ENCODE measurements at places on chromosomes 13 and 19. TPM values are rescaled to one million over a fixed set of nuclear protein-coding genes. Genes with fewer than 3 reads are reported as not detected.

- no peak overlapping the region for H3K27ac ChIP-seq
- no peak overlapping the region for H3K4me3 ChIP-seq
- H3K4me1 ChIP-seq = no peaks in the 10 kb centered on the region
- H3K36me3 ChIP-seq = no peaks in the 10 kb centered on the region
- DNase-seq = no peak
Measured at GRCh38 chr19:29479941-29480340, 45.9 kb upstream of the VSTM2B start.

GRCh38 chr13:85799097-85799582, at the start of gene SLITRK6:
SLITRK6 (minus strand) TSS chr13:85799419; CDS start chr13:85796508, 2,911 bp downstream.
- H3K4me3 ChIP-seq = no peak within 1 kb of the TSS
- no peaks in the 10 kb centered on the region for H3K27me3 ChIP-seq
- no peaks in the 10 kb centered on the region for H3K36me3 ChIP-seq
- H3K27ac ChIP-seq = no peak within 1 kb of the TSS

GRCh38 chr13:76861859-76862258, 24.3 kb downstream of the KCTD12 start:
- no peaks in the 10 kb centered on the region for H3K4me1 ChIP-seq
- no peak overlapping the region for H3K27ac ChIP-seq
- H3K4me3 ChIP-seq = no peak overlapping the region
- no peaks in the 10 kb centered on the region for H3K36me3 ChIP-seq

GRCh38 chr13:39688699-39689405, 33.4 kb downstream of the COG6 start:
- H3K27me3 ChIP-seq = no peaks in the 10 kb centered on the region
- no peak for DNase-seq
- no peak overlapping the region for H3K4me3 ChIP-seq
- H3K4me1 ChIP-seq = no peaks in the 10 kb centered on the region
- peaks cover 7% of the 10 kb centered on the region for H3K36me3 ChIP-seq
- no peak overlapping the region for H3K27ac ChIP-seq

Gene BST2
- 116 TPM for total RNA-seq

Gene PNMA8A
- total RNA-seq = 5.5 TPM
